Left ventricle myocardium inferior (tissue), 1 donor: ENCODE measurements at places on chromosomes 12 and 14. TPM values are rescaled to one million over a fixed set of nuclear protein-coding genes. Genes with fewer than 3 reads are reported as not detected.
A peak's percentile ranks its signal among the peaks of the same experiment; 100 is the strongest.

GRCh38 chr12:31821484-31821883 lies 92.7 kb upstream of the AMN1 start:
- no peak overlapping the region for H3K27ac ChIP-seq
- no peak overlapping the region for H3K4me3 ChIP-seq
- no peak for DNase-seq
- peaks cover 5% of the 10 kb centered on the region for H3K4me1 ChIP-seq

SERPINA4 gene
- not detected for total RNA-seq

DNA sequence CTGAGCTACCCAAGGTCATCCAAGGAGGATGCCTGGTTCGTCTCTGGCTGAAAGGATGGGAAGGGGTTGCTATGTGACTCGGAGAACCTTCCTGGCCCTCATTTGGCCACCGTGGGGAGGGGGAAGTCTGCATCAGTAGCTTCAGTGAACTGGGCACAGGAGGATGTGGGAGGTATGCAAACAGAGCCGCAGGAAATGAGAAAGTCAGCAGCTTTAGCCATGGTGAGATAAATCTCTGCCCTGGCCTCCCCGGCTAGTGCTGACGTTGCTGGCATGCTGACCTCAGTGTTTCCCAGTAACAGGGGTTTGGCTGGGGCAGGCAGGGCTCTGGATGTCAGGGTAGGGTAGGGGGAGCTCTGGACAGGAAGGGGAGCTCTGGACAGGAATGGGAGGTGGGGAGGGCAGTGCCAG lies 2.3 kb upstream of the CEBPE start:
- DNase-seq, result no peak
- H3K36me3 ChIP-seq, result no peaks in the 10 kb centered on the region
- H3K4me1 ChIP-seq, result peaks cover 27% of the 10 kb centered on the region
- H3K4me3 ChIP-seq, result no peak overlapping the region
- H3K27ac ChIP-seq, result peak overlapping the region; percentile 47

GRCh38 chr12:25504744-25505143 lies 48.3 kb downstream of the LMNTD1 start:
- H3K36me3 ChIP-seq, result no peaks in the 10 kb centered on the region
- H3K4me1 ChIP-seq, result no peaks in the 10 kb centered on the region
- H3K27me3 ChIP-seq, result no peaks in the 10 kb centered on the region
- no peak overlapping the region for H3K4me3 ChIP-seq

DNA sequence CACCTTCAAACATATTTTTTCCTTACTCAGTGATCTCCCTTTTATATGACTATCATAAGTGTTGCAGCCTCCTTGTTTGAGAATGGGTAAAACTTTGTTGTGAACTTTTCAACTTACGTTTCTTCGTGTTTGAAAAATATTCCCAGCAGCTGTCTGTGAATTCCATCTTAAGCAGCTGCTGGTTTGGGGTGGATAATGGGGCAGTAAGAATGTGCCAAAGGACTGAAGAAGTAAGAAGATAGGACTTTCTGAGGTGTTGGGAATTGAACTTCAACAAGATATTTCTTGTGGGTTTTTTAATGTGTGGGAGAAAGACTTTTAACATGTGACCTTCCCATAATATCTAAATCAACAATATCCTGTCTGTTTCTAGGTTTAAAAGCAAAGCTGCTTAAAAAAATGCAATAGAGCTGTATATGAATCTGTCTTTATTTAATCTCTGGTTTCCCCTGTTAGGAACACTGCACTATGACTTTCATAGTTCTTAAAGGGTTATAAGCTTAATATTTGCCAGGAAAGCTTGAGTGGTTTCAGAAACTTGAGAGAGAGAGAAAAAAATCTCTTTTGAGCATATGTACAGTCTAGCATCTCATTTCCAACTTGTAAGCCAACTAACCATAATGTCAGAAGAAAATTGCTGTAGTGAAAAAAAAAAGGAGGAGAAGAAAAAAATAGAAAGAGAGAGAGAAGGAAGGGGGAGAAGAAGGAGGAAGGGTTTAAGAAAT lies 1659.2 kb upstream of the FLRT2 start:
- no peaks in the 10 kb centered on the region for H3K36me3 ChIP-seq
- no peak for DNase-seq
- H3K4me3 ChIP-seq, result no peak overlapping the region
- H3K27ac ChIP-seq, result no peak overlapping the region
